ENCODE measurements at places on chromosomes 3 and 15.

DNA sequence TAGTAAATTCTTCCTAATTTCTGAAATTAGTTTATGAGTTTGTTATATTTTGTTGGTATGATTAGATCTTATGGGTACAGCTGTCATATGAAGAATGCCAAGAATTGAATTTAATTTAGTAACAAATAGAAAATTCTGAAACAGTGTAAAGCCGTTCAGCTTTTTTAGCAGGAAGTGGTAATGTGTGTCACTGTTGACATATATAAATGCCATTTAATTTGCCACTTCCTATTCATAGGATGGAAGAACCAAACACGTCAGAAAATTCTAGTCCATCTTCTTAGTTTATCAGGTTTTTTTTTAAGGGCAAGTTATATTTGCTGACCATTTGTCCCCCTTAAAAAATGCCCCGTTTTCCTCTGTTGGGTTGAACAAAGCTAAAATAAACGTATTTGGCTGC lies 43.0 kb downstream of the RAB8B start:
- no peak for DNase-seq

GRCh38 chr3:184414418-184415202 lies 34.8 kb downstream of the CHRD start:
- no peak for DNase-seq

- DNase-seq = no peak
These were observed at the start of gene SUCNR1 for GRCh38 chr3:151873398-151873797. SUCNR1 (plus strand) TSS chr3:151873643; CDS start chr3:151879893, 6,250 bp downstream.

- DNase-seq = no peak
These were observed 664.7 kb downstream of the IGSF11 start for GRCh38 chr3:118369892-118370491.

- no peak for DNase-seq
These were observed 6.3 kb downstream of the TBL1XR1 start for GRCh38 chr3:177190756-177191681.

DNA sequence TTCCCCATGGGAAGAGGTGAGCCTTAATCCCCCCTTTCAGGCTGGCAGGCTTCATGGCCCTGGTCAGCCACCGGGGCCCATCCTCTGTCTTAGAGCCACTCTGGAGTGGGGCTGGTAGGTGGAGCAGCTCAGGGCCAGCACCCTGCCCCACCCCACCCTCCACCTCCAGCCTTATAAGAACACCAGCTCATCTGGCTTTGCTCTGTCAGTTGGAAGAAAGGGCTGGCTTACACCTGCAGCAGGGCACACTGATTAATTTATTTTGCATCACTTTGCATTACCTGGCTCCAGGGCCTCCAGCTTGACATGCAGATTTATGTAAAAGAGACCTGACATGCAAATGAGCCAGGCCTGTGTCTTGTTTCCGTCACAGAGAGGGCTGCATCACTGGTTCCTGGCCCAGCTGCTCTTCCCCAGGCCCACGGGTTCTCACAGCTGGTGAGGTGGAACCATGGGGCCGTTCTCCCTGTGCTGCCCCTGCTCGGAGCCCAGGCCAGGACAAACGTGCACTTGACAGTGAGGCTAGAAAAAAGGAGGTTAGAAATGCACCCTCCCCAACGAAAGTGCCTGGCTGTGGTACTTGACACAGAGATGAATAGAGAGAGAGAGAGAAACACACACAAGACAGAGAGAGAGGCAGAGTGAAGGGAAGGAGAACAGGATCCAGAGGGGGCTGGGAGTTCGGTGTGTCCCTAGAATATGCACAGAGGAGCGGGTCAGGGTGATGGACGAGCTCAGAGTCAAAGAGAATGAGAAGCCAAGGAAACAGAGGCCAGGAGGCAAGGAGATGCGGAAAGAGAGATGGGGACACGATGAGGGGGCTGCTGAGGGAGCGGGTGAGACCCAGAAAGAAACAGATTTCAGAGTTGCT lies 44.5 kb upstream of the MAGEF1 start:
- DNase-seq = peak; percentile 68

GRCh38 chr3:23474580-23475357 lies 271.6 kb downstream of the UBE2E2 start:
- DNase-seq = no peak

- DNase-seq = no peak
These were observed 1.5 kb downstream of the IGSF10 start for GRCh38 chr3:151459358-151459757.

DNA sequence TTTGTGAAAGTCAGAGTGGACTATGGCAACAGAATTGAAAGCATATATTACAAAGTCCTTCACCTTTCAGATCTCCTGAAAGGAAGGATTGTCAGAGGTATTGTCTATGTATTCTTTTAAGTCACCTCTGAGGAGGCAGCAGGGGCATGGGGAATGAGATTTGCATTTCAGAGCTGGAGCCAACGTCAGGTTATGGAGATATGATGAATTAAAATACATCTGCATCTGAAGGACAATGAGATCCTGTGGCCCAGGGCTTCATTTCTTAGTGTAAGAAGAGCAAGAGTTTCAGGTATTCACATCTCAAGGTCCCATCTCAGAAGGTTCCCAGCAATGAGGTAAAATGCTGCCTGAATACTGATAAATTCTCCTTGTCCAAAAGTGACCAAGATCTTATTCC lies 695.8 kb downstream of the TUSC7 start:
- no peak for DNase-seq

DNA sequence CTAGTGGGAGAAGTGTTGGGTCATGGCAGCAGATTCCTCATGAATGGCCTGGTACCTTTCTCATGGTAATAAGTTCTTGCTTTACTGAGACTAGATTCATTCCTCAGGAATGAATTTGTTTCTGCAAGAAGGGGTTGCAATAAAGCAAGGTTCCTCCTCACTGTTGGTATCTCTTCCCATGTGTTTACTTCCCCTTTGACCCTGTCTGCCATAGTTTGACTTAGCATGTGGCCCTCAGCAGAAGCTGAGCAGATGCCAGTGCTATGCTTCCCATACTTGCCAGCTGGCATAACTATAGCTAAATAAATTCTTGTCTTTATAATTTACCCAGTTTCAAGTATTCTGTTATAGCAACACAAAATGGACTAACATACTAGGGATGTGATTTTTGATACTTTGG lies 163.6 kb upstream of the COL8A1 start:
- DNase-seq = no peak

DNA sequence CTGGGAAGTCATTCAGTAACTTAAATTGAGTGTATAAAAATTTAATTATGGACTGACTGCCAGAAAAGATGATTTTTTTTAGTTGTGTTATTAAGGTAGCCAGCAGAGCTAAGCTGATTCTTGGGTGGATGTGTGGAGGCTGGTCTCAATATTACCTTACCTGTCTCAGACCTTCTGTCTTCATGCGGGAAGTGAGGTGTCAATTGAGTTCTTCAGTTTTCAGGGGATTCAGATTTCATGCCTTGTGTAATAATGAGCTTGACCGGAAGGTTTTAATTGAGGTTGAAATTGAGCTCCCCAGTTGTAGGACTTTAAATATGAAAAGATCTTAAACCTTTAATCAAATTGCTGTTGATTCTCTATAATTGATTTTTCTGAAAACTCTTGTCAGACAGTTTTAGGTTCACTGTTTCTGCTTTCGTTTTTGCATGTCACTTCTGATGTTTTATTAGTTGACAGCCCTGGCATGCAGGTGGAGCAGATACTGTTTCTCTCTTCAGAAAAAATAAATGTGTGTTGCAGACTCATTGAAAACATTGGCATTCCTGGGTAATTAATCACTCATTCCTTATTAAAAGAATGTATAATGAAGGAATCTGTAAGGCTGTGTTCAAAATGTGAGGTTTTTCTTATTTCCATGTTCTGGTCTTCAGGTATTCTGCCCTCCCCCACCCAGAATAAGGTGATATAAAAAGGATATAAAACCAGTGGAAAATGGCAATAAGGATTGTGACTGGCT lies 54.5 kb downstream of the PSMD6 start:
- DNase-seq = no peak

GRCh38 chr3:45704301-45704943 lies 15.2 kb downstream of the SACM1L start:
- no peak for DNase-seq

DNA sequence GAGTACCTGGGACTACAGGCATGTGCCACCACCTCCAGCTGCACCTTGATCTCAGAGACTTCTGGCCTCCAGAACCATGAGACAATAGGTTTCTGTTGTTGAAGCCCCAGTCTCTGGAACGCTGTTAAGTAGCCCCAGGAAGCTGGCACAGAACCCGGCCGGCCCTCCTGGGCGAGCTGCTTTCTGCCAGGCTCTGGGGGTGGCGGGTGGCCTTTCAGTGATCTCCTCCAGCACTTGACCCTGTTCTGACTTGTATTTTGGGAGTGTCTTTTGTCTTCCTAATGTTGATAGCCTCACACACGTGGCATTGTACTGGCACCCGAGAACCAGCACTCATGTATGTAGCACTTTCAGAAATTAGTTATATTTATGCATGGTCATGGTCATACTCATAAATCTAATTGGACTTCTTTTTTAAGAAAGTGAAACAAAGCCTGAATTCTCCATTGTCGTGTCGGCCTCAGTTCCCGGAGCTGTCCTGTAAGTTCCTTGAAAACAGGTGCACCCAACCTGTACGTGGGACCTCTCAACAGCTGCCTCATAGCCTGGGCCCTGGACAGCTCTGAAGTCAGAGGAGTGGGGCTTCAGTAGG lies 74.0 kb downstream of the TFRC start:
- DNase-seq = no peak

- DNase-seq = no peak
These were observed 127.6 kb downstream of the MEIS2 start for GRCh38 chr15:36972704-36973103.

GRCh38 chr15:79185199-79185598 lies 94.6 kb upstream of the RASGRF1 start:
- DNase-seq = no peak

DNA sequence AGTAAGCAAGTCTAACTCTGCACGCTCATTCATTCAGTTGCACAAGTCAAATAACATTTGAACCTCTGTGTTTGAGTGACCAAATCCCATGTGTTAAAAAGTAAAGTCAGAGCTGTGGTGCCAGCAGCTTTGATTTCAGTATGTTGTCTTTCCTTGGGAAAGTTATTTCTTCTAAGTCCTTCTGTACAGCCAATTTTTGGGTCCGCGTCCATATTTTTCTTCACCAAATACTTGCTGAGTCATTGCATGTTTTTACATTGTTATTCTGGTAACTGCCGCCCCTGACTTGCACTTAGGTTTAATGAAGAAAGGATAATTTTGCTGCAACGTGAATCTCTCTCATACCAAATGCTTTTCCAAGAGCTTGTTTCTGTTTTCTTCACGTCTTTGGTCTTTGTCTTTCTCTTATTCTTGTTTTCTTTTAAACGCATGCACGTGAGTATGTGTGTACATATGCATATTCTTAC lies 56.7 kb downstream of the PLS1 start:
- DNase-seq = no peak

All from spleen (tissue), 13 donors.